ENCODE measurements at places on chromosomes 3 and 15.

DNA sequence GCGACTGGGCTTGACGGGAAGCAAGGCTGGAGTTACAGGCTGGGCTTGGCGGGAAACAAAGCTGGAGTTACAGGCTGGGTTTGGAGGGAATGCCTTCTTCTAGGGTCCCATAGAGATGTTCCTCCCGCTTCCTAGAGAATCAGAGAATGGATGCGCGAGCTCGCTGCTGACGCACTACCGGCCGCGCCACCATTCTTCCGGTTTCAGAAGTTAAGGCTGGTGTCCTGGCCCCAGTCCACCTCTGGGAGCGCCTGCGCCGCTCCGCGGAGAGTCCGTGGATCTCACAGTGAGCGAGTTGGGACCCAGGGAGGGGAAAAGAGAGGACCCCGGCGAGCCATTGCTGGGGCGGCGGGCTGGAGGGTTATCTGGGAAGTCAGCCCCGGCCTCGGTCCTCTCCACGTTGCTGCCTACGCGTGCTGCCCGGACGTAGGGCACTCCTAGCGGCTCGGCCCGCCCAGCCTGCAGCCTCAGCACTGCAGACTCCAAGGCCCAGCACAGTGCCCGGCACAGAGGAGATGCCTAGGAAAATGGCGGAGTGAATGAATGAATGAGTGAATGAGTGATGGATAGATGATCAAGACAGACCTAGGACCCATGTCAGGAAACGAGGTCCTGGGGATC, at the start of gene ZNF502:
ZNF502 (plus strand) TSS at position 206 of the 621 bp plus-strand sequence. CDS start 7,602 bp downstream, outside the sequence.
- peak; percentile 48 for DNase-seq

DNA sequence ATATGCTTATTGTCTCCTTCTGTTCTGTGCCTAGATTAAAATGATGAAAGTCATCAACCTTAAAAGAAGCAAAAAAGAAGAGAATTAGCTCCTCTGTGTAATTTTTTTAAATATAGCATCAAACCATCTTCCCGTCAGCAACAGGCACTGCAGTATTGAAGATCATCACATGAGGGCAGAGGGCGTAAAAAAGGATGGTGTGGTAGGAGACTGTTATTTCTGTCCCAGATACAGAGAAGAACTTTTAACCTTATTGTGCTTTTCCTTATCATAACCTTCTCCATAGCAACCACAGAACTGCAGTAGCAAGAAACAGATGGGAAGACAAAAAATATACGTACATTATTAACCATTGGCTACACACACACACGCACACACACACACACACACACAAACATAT, 88.8 kb downstream of the IGSF11 start:
- DNase-seq, result no peak

DNA sequence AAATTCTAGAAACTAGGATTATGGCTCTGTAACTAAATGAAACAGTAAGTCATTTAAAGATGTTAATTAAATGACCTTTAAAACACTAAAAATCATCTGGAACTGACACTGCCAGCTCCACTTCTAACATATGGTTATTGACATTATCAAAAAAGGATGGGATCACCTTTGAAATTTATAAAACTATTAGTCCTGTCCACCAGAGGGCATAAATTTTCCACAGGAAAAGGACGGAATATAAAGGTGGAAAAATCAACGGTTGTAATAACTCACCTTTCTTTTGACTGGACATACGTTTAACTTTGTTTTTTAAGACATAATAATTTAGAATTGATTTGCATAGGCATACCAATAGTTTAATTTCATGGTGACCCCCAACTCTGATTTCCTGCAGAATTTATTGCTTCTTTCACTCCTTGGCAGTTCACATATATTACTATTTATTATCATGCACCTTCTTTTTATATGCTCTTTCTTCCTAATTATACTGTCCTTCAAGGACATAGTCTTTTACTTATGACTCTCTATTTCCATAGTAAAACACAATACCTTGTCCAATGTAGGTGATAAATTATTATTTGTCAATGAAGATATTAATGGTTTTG, 345.7 kb downstream of the CADM2 start:
- no peak for DNase-seq

DNA sequence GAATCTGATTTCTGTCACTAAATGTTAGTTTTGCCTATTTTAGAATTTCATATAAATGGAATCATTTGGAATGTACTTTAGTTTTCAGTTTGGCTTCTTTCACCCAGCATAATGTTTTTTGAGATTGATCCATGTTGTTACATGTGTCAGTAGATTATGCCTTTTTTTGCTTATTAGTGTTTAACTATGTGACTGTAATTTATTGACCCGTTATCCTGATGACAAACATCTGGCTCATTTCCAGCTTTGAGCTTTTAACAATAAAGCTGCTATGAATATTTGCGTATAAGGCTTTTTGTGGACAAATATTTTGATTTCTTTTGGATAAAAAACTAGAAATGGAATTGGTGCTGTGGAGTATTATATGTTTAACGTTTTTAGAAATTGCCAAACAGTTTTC, 254.5 kb upstream of the CFAP20DC start:
- DNase-seq, result no peak

DNA sequence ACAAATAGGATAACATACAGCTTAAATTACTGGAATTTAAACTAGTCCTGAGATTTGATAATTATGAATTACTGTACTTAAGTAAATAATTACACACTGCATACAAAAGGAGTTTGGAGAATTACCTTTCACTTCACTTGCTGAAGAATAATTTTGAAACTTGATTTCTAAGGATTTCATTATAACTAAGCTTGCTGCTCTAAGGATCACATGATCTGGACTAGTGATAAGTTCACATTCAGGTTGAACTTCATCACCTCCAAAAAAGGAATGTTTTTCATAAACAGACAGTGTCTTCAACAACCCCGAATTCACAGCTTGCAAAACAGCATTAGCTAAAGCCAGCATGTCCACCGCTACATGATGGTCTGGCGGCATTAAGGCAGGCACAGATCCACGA, 28.5 kb downstream of the LINS1 start:
- DNase-seq, result no peak

- no peak for DNase-seq
These were observed 17.3 kb upstream of the FURIN start for GRCh38 chr15:90851114-90851513.

GRCh38 chr15:63973212-63974009, 72.9 kb downstream of the DAPK2 start:
- DNase-seq, result no peak

All from KG1 (cell line).